GM12878 (cell line): ENCODE measurements at places on chromosomes 4 and X. TPM values are rescaled to one million over a fixed set of nuclear protein-coding genes. Genes with fewer than 3 reads are reported as not detected.

- no peaks in the 10 kb centered on the region for H3K4me1 ChIP-seq
- DNase-seq, result no peak
- no peak overlapping the region for H3K27ac ChIP-seq
- H3K27me3 ChIP-seq, result no peaks in the 10 kb centered on the region
- no peaks in the 10 kb centered on the region for H3K36me3 ChIP-seq
Measured at GRCh38 chrX:17559728-17560379, 177.4 kb upstream of the SCML1 start.

DNA sequence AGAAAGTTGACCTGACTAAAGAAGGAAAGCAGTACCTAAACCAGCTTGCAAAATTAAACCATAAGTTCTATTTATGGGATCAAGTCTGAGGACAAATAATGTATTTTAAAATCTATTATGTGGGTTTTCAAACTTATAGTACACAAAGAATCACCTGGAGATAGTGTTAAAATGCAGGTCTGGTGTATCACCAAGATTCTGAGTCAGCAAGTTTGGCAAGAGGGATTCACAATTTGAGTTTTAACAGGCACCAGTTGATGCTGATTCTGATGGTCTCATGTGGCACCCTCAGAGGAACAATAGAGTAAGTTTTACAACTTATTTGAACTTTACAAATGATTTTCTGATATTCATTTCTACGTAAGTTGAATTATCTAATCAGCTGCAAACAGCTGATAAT, 9.1 kb upstream of the STATH start:
- no peak overlapping the region for H3K4me3 ChIP-seq
- no peak for DNase-seq
- no peaks in the 10 kb centered on the region for H3K4me1 ChIP-seq
- no peaks in the 10 kb centered on the region for H3K36me3 ChIP-seq
- H3K27me3 ChIP-seq, result no peaks in the 10 kb centered on the region
- no peak overlapping the region for H3K27ac ChIP-seq

DNA sequence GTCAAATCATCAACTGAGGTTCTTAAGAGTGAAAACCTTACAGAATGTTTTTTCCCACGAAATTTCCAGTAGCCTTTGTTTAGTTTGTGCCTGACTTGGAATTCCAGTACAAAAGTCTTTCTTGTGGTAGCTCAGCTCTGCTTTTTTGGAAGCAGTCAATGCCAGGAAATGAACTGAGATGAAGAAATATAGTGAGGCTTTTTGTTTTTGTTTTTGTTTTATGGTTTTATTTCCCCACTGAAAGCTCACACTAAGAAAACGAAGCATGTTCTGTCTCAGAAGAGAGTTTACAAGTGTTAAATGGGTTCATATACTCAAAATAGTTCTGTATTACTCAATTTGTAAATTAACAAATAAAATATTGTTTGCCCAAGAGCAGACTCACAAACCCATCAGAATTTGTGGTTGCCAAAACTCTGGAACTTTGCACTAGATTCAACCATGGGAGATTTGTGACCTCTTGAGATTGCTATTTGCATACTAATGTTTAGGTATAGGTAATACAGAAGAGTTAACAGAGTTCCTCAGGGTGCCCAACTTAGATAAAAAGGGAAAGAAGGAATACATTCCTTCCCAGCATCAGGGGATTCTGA, 1060.8 kb downstream of the FAT4 start:
- H3K4me3 ChIP-seq, result no peak overlapping the region
- H3K36me3 ChIP-seq, result no peaks in the 10 kb centered on the region
- H3K4me1 ChIP-seq, result no peaks in the 10 kb centered on the region
- no peak overlapping the region for H3K27ac ChIP-seq
- H3K27me3 ChIP-seq, result no peaks in the 10 kb centered on the region

GRCh38 chr4:52951016-52951415, 88.9 kb downstream of the RASL11B start:
- no peak for DNase-seq
- no peaks in the 10 kb centered on the region for H3K4me1 ChIP-seq
- no peak overlapping the region for H3K27ac ChIP-seq

- no peak overlapping the region for H3K4me3 ChIP-seq
- DNase-seq, result no peak
- no peaks in the 10 kb centered on the region for H3K4me1 ChIP-seq
- no peak overlapping the region for H3K27ac ChIP-seq
- no peaks in the 10 kb centered on the region for H3K36me3 ChIP-seq
Measured at GRCh38 chr4:119825696-119826095, 197.1 kb upstream of the PDE5A start.

DNA sequence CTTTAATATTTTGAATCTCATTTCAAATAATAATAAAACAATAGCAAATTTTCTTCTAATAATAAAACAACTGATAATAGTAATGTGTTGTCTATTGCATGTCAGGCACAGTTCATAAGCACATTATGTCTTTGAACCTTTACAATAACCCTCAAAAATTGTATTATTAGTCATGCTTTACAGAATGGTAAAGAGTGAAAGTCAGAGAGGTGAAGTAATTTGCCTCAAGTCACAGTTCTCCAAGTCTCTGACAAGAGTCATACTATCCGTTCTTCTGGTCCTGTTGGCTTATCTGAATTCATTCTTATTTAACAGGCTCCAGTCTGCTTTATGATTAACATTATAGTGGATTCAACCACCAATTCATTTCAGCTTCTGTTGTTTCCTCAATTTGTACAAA, 313.0 kb downstream of the AFF2 start:
- no peak overlapping the region for H3K4me3 ChIP-seq
- no peaks in the 10 kb centered on the region for H3K4me1 ChIP-seq
- no peaks in the 10 kb centered on the region for H3K36me3 ChIP-seq
- DNase-seq, result no peak
- no peaks in the 10 kb centered on the region for H3K27me3 ChIP-seq
- no peak overlapping the region for H3K27ac ChIP-seq

DNA sequence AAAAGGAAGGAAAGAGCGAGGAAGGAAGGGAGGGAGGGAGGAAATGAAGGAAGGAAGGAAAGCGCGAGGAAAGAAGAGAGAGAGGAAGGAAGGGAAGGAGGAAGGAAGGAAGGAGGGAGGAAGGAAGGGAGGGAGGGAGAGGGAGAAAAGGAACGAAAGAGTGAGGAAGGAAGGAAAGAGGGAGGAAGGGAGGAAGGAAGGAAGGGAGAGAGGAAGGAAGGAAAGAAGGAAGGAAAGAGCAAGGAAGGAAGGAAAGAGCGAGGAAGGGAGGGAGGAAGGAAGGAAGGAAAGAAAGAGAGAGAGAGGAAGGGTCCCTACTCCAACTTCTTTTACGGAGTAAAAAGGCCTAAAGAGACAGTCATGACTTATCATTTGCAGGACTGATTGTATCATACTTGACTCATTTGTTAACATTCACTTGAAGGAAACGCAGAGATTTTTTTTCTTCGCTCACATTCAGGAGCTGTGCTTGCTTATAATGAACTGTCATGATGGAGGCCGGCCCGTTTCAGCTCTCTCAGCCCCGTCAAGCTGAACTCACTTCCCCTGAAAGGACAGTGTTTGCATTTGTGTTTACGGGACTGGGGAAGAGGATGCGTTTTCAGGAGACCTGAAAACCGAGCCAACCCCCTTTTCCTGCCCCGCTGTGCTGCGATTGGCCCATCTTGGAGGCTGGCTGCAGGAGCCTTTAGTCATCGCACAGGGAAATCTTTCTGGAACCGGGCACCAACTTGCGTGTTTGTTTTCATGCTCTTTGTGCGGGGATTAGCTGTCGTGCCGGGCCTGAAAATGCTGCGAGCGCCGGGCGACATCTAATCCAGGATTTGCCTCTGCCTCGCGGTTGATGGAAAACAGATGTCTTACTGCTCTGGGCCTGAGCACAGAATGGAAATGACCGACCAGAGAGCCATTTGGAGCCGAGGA, 17.8 kb downstream of the TRIM2 start:
- no peak overlapping the region for H3K27ac ChIP-seq
- peaks cover 11% of the 10 kb centered on the region for H3K4me1 ChIP-seq
- no peaks in the 10 kb centered on the region for H3K36me3 ChIP-seq
- H3K4me3 ChIP-seq, result peak overlapping the region; percentile 58

DNA sequence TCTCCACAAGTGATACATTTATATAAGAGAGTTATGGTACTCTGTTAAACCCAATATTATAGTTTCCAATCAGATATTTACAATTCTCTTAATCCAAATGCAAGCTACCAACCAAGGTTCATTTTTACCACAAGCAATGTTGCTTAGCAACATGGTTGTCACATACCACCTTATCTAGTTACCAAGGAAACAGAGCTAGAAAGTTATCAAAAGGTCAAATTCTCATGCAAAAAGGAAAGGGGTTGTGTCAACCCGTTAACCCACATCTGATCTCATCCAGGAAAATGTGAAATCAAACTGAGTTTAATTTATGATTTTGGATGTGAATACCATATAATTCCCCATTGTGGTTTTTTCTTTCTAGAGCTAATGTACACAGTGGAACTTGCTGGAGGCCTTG, 274.1 kb upstream of the MAGEB2 start:
- no peaks in the 10 kb centered on the region for H3K27me3 ChIP-seq
- H3K27ac ChIP-seq, result no peak overlapping the region
- no peak for DNase-seq
- no peaks in the 10 kb centered on the region for H3K36me3 ChIP-seq

- H3K27ac ChIP-seq, result no peak overlapping the region
- no peak overlapping the region for H3K4me3 ChIP-seq
- no peaks in the 10 kb centered on the region for H3K36me3 ChIP-seq
- H3K27me3 ChIP-seq, result no peaks in the 10 kb centered on the region
- no peak for DNase-seq
- no peaks in the 10 kb centered on the region for H3K4me1 ChIP-seq
Measured at GRCh38 chr4:8765631-8766590, 105.7 kb downstream of the HMX1 start.

GRCh38 chrX:134161162-134161561, 75.8 kb upstream of the CCDC160 start:
- no peak overlapping the region for H3K4me3 ChIP-seq
- H3K27me3 ChIP-seq, result no peaks in the 10 kb centered on the region
- DNase-seq, result no peak
- H3K36me3 ChIP-seq, result no peaks in the 10 kb centered on the region
- no peaks in the 10 kb centered on the region for H3K4me1 ChIP-seq

DNA sequence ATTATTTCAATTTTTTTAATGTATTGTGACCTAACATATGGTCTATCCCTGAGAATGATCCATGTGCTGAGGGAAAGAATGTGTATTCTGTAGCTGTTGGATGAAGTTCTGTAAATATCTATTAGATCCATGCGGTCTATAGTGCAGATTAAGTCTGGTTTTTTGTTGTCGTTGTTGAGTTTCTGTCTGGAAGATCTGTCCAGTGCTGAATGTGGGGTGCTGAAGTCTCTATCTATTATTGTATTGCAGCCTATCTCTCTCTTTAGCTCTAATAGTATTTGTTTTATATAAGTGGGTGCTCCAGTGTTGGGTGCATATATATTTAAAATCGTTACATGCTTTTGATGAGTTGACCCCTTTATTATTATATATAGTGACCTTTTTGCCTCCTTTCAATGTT, 26.2 kb upstream of the PAGE3 start:
- DNase-seq, result no peak
- H3K36me3 ChIP-seq, result no peaks in the 10 kb centered on the region
- no peak overlapping the region for H3K27ac ChIP-seq
- H3K27me3 ChIP-seq, result no peaks in the 10 kb centered on the region

GRCh38 chrX:45699158-45699557, 498.5 kb upstream of the DIPK2B start:
- no peaks in the 10 kb centered on the region for H3K36me3 ChIP-seq
- no peak overlapping the region for H3K27ac ChIP-seq
- DNase-seq, result no peak
- no peaks in the 10 kb centered on the region for H3K27me3 ChIP-seq
- H3K4me1 ChIP-seq, result no peaks in the 10 kb centered on the region

Gene VCX2
- total RNA-seq, result not detected in 2 replicates

- H3K36me3 ChIP-seq, result no peaks in the 10 kb centered on the region
- no peaks in the 10 kb centered on the region for H3K4me1 ChIP-seq
- H3K27me3 ChIP-seq, result peaks cover 11% of the 10 kb centered on the region
- DNase-seq, result peak; percentile 1
Measured at GRCh38 chr4:163332526-163333406, at the start of gene NPY1R. NPY1R (minus strand) TSS chr4:163332596; CDS start chr4:163326554, 6,042 bp downstream.

DNA sequence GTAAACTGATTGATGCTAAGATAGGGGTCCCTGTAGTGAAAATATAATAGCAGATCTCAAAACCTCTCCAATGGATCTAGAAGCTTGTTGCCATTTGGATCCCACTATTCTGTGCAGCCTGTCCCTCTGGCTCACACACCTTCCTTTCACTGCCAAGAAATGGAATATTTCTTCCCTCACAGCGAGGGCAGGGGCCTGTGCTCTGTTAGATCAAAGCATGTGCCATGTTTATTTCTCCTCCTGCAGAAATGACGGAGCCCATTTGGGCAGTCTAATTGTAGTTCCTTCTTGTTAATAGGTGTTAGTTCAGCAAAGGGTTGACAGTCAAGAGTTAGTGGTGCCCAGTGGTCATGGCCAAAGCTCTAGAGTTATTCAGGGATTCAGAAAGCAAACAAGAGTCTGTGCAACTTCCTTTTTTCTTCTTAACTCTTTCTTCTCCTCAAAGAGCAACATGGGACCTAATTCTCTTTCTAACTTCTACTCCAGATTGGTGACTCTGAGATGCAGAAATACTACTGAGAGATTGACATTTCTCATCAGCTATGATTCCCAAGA, 106.8 kb downstream of the STOX2 start:
- no peaks in the 10 kb centered on the region for H3K4me1 ChIP-seq
- no peak for DNase-seq
- no peak overlapping the region for H3K27ac ChIP-seq
- no peak overlapping the region for H3K4me3 ChIP-seq

Gene PRR32
- not detected in 2 replicates for total RNA-seq

GRCh38 chr4:98950925-98951324, 22.0 kb upstream of the EIF4E start:
- H3K4me3 ChIP-seq, result no peak overlapping the region
- no peaks in the 10 kb centered on the region for H3K4me1 ChIP-seq
- H3K27me3 ChIP-seq, result no peaks in the 10 kb centered on the region
- H3K27ac ChIP-seq, result no peak overlapping the region
- no peaks in the 10 kb centered on the region for H3K36me3 ChIP-seq

DNA sequence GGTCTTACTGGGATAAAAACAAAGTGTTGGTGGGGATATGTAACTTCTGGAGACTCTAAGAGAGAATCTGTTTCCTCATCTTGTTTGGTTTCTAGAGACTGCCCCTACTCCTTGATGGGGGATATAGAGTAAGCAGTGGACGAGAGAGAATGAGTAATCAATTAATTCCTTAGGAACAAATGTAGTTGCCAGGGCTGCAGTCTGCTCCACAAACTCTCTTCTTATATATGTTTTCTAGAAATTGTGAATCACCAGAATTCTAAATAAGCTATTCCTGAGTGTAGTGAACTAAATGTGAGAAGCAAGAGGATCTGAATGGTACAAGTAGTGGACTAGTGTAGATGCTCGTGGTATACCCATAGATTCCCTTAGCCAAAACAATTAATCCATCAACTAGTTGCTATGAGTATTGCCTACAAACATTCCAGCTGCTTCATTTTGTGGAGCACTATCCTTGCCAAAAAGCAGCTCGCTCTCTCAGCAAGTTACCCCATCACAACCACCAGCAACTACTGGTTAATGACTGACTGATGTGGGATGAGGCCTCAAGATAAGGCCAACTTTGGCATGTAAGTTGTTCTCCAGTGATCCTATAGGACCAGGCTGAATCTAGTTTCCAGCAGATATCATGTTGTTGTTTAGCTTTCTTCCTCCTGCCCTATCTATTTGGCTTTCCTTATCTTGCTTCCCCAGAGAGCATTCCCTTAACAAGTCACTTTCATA, 273.0 kb downstream of the SLC7A11 start:
- no peaks in the 10 kb centered on the region for H3K36me3 ChIP-seq
- no peak for DNase-seq
- H3K27me3 ChIP-seq, result no peaks in the 10 kb centered on the region; the same call in 1 of the 2 replicates

Gene MANBA
- 13.6 and 13.8 TPM in 2 replicates for total RNA-seq
